ENCODE measurements at places on chromosomes 7 and 10.

DNA sequence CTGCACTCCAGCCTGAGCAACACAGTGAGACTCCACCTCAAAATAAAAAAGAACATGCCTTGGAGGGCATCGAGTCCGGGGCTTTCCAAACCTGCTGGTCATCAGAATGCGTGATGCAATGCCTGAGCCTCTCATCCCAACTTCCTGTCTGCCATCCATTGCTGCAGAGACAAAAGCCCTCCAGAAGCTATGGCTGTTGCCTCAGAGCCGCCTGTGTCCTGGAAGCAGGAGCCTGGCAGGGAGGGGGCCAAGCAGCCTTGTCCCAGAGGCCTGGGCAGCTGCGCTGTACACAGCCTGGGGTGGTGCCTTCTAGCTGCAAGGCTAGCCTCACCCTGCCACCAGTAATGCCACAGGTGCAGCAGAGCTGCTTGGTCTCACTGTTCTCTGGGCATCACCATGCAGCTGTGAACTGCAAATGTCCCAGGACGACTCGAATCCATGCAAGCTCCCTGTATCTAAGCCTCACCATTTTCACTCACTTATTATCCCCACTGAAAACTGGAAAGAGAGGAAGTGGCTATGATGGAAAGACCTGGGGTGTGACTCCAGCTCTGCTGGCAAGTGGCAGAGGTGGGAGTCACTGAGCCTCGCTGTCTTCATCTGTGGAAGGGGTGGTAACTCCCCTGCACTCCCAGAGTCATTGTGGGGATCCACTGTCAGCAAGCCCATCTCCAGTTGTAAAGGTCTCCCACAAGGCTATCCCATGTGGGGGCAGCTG is 7.0 kb downstream of the ALOX5 start:
- DNase-seq, result no peak

DNA sequence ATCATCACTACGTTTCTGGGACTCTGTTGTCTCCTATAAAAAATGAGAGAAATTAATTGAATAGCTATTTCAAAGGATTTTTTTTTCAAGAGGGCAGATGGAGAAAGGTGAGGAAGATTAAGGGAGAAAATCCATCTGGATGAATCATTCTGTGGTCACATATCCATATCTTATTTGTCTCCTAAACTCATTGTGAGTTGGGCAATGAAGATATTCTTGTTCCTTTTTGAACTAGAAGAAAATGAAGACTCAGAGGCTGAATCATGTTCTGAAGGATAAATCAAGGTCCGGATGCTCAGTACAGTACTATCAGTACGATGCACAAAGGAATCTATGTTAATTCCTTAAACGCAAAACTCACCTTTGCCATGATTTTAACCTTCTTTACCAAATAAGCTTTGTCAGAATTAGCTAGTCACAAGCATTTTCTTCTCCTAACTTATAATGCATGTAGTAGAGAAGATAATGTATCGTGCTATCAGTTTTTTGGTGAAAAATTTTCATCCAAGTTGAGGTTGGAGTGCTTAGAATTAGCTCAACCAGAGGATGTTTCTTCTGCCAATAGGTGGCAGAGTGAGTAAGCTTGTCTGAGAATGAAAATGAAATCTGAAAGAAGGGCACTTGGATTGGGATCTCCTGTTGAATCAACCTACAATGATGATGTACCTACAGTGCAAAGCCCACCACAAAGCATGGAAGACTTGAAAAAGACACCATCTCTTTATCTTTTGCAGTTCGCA is 446.9 kb downstream of the KIF20B start:
- no peak for DNase-seq

- DNase-seq, result no peak
These were observed 5.7 kb downstream of the RARRES2 start for GRCh38 chr7:150335774-150336112.

- no peak for DNase-seq
These were observed 51.4 kb downstream of the DNMBP start for GRCh38 chr10:99958302-99958701.

DNA sequence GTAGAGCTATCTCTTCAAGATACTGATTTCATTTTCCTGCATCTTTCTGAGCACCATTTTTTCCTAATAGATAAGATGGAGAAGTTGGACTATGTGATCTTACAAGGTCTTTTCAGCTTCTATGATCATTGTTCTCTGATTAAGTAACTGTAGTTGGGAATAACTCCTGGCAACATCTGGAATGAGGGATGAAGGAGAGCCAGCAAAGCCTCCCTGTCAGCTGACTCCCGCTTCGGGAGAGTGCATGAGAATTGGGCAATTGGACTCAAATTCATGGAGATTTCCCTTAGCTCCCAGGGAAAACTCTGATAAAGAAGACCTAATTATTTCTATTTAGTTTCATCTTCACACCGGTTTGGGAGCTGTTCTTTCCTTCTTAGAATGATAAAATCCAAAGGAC is 146.1 kb downstream of the CCDC71L start:
- DNase-seq, result no peak

- DNase-seq, result no peak
These were observed 3.5 kb downstream of the FASTK start for GRCh38 chr7:151076863-151077704.

- peak; percentile 15 for DNase-seq
These were observed 220.5 kb downstream of the CDK14 start for GRCh38 chr7:90816511-90817142.

GRCh38 chr7:72751978-72752377 is 76.0 kb downstream of the TYW1B start:
- no peak for DNase-seq

DNA sequence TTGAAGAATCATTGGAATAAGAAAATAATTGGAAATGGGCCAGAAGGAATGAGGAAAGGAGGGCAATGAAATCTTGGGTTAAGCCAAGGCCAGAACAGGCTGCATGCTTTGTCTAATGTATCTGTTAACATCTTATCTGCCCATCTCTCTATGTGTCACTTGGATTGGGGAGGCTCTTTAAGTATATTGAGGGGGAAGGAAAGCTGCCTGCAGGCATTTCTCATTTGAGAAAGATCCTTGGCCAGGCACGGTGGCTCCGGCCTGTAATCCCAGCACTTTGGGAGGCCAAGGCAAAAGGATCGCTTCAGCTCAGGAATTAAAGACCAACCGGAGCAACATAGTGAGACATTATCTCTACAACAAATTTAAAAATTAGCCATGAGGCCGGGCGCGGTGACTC is 14.3 kb downstream of the PCBD1 start:
- DNase-seq, result no peak

- no peak for DNase-seq
These were observed 60.4 kb downstream of the PTN start for GRCh38 chr7:137283153-137283552.

DNA sequence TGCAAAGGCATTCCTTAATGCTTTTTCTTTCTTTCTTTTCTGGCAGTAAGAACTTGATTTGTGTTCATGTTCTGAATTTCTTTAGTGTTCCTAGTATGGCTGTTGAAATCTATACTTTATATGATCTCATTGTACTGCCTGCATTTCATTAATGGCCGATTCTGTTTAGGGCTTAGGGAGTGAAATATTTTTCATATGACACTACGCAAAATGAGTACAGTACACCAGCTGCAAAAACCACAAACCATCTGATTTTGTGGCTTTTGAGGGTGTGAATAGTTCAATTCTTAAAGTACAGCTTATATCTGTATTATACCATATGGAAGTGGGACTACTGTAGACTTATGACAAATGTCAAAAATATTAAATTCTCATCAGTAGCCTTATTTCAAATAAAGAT is 69.1 kb upstream of the FOXP2 start:
- no peak for DNase-seq

DNA sequence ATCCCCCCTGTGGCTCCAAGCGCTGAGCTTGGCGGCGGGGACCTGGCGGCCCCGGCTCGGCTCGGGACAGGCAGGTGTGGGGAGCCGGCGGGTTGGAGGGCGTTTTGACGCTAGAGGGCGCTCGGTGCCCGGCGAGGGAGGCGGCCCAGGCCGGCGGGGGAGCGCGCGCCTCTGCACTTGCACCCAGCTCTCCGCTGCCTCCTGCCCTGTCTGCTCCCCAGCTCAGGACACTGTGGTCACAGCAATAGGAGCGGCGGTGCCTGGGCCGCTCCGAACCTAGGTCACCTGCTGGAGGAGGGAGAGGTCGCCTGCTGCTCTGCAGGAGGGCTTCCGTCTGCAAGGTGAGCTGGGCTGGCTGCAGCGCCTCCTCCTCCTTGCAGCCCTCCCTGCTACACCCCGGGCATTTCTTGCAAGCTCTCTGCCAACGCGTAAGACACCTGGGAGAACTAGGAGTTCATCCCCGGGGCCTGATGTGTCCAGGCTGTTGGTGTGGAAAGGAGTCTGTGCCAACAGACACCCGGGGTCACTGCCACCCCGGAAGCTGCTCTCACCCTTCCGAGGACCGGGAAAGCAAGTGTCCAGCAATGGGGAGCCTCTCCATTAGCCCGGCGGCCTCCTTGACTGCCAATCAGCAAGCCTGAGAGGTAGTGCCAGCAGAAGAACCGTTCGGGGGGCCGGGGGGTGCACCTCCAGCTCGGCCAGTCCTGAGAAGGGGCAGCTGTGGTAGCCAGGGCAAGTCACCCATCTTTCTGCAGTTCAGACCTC is 620.4 kb downstream of the GALNT17 start:
- DNase-seq, result no peak

GRCh38 chr10:18075881-18076280 is 64.3 kb upstream of the CACNB2 start:
- DNase-seq, result no peak

DNA sequence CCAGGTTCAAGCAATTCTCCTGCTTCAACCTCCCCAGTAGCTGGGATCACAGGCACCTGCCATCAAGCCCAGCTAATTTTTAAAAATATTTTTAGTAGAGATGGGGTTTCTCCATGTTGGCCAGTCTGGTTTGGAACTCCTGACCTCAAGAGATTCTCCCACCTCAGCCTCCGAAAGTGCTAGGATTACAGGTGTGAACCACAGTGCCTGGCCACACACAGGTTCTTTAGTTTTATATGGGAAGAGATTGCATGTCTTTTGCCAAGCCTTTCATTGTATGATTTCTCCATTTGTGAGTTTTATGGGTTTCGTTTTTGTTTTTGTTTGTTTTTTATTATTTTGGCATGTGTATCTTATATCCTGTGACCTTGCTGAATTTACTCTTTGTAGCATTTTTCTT is 40.9 kb downstream of the C1GALT1 start:
- DNase-seq, result no peak

GRCh38 chr7:33841031-33841430 is 64.3 kb upstream of the BMPER start:
- DNase-seq, result no peak

DNA sequence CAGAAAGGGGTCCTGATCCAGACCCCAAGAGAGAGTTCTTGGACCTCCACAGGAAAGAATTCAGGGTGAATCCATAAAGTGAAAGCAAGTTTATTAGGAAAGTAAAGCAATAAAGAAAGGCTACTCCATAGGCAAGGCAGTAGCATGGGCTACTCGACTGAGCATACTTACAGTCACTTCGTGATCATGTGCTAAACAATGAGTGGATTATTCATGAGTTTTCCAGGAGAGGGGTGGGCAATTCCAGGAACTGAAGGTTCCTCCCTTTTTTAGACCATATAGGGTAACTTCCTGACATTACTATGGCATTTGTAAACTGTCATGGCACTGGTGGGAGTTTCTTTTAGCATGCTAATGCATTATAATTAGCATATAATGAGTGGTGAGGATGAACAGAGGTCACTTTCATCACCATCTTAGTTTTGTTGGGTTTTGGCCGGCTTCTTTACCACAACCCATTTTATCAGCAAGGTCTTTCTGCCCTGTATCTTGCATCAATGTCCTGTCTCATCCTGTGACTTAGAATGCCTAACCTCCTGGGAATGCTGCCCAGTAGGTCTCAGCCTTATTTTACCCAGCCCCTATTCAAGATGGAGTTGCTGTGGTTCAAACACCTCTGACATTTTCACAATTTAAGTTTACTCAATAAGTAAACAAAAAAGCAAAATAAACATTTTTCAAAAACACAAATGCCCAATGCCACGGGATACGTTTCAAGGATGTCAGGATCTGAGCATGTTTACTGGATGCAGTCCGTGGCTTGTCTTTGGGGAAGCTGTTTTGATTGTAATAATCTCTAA is 37.0 kb downstream of the ALOX5 start:
- no peak for DNase-seq

DNA sequence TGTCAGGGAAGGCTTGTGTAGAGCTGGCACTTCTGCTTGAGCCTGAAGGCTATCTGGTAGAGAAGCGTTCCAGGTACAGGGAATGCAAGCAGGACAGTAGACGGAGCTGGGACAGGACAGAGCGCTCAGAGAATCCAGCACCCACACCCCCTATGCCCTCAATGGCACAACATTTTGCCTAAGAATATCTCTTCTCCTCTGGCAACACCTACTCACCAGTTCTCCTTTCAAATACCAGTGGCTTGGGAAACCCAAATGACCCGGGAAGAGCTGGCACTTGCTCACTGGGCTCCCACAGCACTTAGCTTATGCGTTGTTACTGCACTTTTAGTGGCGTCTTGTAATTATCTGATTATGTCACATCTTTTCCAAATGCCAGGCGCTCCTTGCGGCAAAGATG is 118.6 kb downstream of the RNF216 start:
- no peak for DNase-seq

DNA sequence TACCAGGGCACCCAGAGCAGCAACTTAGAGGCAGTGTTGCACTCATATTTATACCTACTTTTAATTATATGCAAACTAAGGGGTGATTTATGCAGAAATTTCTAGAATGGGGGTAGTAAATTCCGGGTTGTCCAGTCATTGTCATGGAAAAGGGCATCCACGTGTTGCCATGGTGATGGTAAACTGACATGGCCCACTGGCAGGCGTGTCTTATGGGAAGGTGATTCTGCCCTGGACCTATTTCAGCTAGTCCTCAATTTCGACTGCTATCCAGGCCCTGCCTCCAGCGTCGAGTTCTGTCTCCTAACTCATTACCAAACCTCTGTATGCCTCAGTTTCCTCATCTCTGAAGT is 12.8 kb downstream of the SNX8 start:
- DNase-seq, result no peak

DNA sequence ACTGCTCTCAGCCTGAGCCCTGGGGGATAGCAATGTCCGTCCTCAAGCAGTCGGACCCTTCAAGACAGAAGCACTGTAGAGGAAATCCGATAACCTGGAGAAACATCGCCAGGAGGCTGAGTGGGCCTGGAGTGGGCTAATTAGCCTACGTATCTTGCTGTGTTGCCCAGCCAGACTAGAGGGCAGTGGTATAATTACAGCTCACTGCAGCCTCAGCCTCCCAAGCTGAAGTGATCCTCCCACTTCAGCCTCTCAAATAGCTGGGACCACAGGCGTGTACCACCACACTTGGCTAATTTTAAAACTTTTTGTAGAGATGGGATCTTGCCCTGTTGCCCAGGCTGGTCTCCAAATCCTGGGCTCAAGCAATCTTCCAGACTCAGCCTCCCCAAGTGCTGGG is 21.7 kb downstream of the LYZL2 start:
- DNase-seq, result no peak

- no peak for DNase-seq
These were observed 86.6 kb downstream of the ITGB8 start for GRCh38 chr7:20417260-20417659.

GRCh38 chr10:14545827-14546226 is 215.1 kb upstream of the FRMD4A start:
- no peak for DNase-seq

GRCh38 chr7:112940314-112940732 is 146.3 kb downstream of the GPR85 start:
- DNase-seq, result no peak

GRCh38 chr10:62506371-62506770 is 132.2 kb downstream of the ZNF365 start:
- DNase-seq, result no peak

Measured in GM18507 (cell line).